ENCODE measurements at places on chromosomes 3 and 15.

- no peak for DNase-seq
These were observed 69.1 kb downstream of the KBTBD8 start for GRCh38 chr3:67067251-67067650.

DNA sequence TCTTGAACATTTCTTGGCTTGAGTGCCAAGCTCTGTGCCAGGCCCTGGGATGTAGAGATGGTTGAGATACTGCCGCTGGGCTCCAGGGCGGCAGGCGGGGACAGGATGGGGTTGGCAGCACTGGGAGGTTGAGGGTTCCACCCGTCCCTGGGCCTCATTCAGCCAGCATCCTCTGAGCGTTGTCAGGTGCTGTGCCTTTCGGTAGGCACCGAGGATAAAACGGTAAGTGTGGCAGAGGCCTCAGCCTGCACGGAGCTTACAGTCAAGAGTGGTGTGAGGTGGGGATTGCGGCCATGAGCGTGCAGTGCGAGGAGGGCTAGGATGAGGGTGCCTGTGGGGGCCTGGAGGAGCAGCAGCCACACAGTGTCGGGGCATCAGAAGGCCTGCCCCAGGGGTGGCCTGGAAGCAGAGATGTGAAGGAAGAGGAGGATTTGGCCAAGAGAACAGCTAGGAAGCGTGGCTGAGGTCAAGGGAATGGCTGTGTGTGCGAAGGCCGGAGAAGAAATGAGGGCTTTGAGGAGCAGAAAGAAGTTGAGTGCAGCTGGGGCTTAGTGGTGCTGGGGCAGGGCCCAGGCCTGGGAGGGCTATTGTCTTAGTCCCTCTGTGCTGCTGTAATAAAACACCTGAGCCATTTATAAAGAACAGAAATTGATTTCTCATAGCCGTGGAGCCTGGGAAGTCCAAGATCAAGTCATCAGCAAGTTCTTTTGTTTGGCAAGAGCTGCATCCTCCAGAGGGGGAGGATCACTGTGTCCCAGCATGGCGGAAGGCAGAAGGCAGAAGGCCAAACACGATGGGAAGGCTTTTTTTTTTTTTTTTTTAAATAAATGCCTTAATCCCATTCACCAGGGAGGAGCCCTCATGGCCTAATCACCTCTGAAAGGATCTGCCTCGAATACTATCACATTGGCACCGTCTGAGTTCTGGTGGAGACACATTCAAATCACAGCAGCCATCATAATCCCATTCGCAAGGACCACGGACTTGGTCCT is 22.7 kb downstream of the CORO2B start:
- no peak for DNase-seq

- DNase-seq = no peak
These were observed 341.8 kb upstream of the SATB1 start for GRCh38 chr3:18766974-18767373.

DNA sequence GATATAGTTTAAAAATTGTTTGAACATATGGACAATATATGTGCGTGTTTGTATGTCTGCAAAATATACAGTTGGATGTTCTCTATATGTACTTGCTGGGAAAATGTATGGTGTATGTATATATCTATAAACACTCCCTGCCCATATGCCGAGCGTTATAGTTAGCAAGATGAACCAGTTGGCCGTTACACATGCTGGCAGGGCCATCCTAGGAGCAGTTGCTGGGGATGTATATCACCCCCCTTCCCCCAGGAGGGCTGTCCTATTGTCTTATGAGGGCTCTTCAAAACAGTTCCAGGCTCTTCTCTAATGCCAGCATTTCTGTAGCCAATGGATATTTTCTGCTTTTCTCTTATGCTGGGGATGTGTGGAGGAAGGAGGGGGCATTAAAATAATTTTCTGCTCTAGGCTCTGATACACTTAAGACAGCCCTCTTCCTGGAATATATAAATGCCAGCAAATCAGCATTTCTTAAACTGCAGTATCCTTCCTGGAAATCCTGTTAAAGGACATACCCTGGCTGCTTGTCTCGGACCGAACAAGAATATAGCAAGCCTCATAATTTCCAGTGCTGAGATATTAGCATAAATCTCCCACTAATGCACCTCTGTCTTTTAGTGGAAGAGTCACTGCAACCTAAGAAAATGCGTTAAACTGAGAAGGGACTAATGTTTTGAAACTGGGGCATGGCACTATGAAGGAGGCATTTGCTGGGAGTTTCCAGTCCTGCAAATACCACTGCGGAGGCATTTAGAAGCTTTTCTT is 134.4 kb downstream of the MDFIC2 start:
- DNase-seq = no peak

DNA sequence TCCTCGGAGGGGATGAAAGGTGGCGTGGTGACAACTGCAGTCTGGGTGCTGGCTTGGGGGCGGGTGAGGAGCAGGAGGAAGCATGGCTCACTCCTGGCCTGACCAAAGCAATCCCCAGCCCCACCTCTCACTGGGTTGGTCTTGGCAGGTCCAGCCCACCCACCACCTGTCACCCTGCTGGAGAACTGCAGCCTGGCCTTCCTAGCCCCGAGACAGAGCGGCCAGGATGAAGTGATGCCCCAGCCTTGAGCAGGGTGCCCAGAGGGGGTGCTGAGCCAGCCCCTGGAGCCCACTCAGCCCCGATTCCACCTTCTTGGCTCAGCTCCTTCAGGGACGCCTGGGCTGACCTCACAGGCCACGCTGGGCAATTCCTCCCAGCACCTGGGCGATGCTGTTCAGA is 89.9 kb downstream of the IQSEC1 start:
- no peak for DNase-seq
